Naive thymus-derived CD8-positive, alpha-beta T cell (primary cell): ENCODE measurements at places on chromosomes 3 and 15. TPM values are rescaled to one million over a fixed set of nuclear protein-coding genes. Genes with fewer than 3 reads are reported as not detected.

Gene FBXW12
- total RNA-seq: not detected

Gene DLL4
- total RNA-seq: not detected

Gene PLA2G4B
- total RNA-seq: 64.9 TPM

Gene PEX11A
- total RNA-seq: 3.8 TPM

Gene MYO5C
- total RNA-seq: 0.10 TPM

Gene POLQ
- 0.36 TPM for total RNA-seq

- peaks cover 5% of the 10 kb centered on the region for H3K4me1 ChIP-seq
- no peaks in the 10 kb centered on the region for H3K36me3 ChIP-seq
- H3K4me3 ChIP-seq: no peak overlapping the region
- H3K27ac ChIP-seq: no peak overlapping the region
- DNase-seq: no peak
- H3K27me3 ChIP-seq: peaks cover 81% of the 10 kb centered on the region
Observed at GRCh38 chr3:186097663-186098451, 11.0 kb downstream of the ETV5 start.

GRCh38 chr3:170761103-170761502, 108.9 kb downstream of the RPL22L1 start:
- no peak overlapping the region for H3K27ac ChIP-seq
- no peaks in the 10 kb centered on the region for H3K4me1 ChIP-seq
- H3K27me3 ChIP-seq: peaks cover 1% of the 10 kb centered on the region
- no peaks in the 10 kb centered on the region for H3K36me3 ChIP-seq
- DNase-seq: no peak
- no peak overlapping the region for H3K4me3 ChIP-seq

DNA sequence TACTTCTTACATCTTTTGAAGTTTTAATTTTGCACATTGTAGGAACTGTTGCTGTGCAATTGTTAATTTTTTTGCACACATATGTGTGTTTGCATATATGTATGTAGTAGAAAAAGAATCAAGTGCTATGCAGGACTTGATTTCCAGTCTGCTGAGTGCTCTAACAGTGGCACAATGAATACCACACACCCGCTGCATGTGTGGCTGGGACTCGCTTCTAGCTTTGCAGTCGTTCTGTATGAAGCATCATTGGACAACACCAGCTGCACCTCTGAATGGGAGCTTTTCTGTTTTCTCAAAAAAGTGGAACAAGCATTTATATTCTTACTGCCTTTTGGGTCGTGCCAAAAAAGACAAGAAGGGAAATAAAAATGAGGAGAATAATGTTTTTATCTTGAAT, 564.7 kb downstream of the FOXP1 start:
- H3K27me3 ChIP-seq: no peaks in the 10 kb centered on the region
- H3K4me1 ChIP-seq: peaks cover 52% of the 10 kb centered on the region
- peaks cover 76% of the 10 kb centered on the region for H3K36me3 ChIP-seq
- DNase-seq: no peak

GRCh38 chr3:52695798-52696671, 9.6 kb downstream of the GLT8D1 start:
- no peak for DNase-seq
- no peaks in the 10 kb centered on the region for H3K36me3 ChIP-seq
- no peaks in the 10 kb centered on the region for H3K27me3 ChIP-seq
- H3K4me1 ChIP-seq: peaks cover 8% of the 10 kb centered on the region

- no peaks in the 10 kb centered on the region for H3K4me1 ChIP-seq
- H3K27ac ChIP-seq: no peak overlapping the region
- DNase-seq: no peak
- H3K36me3 ChIP-seq: no peaks in the 10 kb centered on the region
- peaks cover 71% of the 10 kb centered on the region for H3K27me3 ChIP-seq
Observed at GRCh38 chr15:61128896-61129295, 100.2 kb downstream of the RORA start.

DNA sequence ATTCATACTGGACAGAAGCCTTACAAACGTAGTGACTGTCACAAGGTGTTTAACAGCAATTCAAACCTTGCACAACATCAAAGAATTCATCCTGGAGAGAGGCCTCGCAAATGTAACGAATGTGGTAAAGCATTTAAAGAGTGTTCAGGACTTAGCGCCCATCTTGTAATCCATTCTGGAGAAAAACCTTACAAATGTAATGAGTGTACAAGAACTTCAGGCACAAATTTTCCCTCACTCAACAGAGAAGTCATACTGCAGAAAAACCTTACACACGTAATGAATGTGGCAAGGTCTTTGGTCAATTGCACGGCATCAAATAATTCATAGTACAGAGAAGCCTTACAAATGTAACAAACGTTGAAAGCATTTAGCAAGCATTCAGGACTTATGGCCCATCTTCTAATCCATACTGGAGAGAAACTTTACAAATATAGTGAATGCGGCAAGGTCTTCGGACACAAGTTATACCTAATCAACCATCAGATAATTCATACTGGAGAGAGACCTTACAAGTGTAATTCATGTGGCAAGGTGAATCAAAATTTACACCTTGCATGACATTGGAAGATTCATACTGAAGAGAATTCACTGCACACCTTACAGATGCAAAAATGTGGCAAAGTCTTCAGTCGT, 27.5 kb downstream of the SPCS1 start:
- H3K36me3 ChIP-seq: peaks cover 82% of the 10 kb centered on the region
- DNase-seq: no peak
- H3K27me3 ChIP-seq: no peaks in the 10 kb centered on the region
- no peak overlapping the region for H3K27ac ChIP-seq

- DNase-seq: no peak
- peaks cover 43% of the 10 kb centered on the region for H3K36me3 ChIP-seq
- no peaks in the 10 kb centered on the region for H3K27me3 ChIP-seq
Observed at GRCh38 chr15:74657846-74658245, 38.0 kb downstream of the EDC3 start.

DNA sequence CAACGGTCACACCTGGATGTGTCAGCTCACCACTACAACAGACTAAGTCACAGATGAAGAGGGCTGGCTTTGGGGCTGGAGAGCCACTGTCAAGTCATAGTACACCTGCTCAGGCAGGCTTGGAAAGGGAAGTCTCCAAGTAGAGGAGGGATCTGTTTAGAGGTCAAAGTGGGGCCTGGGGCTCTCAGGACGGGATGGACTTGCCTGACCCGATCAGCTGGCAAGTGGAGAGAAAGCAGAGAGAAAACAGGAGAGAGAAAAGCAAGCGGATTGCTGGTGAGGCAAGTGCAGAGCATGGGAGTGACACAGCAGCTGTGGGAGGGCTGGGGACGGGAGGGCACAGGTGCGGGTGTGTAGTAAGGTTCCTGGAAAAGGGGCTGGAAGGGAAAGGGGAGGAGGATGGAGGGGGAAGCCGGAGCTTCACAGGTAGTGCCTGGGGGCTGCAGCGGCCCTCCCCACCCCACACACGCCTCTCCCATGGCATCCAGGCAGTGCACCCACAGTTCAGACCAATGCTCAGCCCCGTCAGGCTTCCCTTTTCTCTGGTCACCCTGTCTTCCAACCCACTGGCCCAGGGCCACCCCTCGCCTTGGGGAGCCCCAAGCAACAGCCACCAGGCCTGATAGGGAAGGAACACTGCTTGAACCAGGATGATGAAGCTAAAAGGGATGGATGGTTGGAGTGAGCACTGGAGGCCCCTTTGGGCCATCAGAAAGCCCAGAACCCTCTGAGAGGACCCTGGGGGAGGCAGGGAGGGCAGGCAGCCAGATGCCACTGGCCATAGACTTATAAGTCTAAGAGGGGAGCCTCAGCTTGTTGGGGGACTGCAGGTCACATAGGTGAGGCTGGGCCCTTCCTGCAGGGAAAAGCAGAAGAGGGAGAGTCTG, 8.5 kb downstream of the RPS17 start:
- H3K27ac ChIP-seq: no peak overlapping the region
- H3K27me3 ChIP-seq: no peaks in the 10 kb centered on the region
- no peak for DNase-seq
- peaks cover 3% of the 10 kb centered on the region for H3K4me1 ChIP-seq
- H3K36me3 ChIP-seq: peaks cover 4% of the 10 kb centered on the region

- no peak for DNase-seq
- no peak overlapping the region for H3K4me3 ChIP-seq
- H3K27ac ChIP-seq: no peak overlapping the region
- no peaks in the 10 kb centered on the region for H3K27me3 ChIP-seq
- H3K4me1 ChIP-seq: no peaks in the 10 kb centered on the region
Observed at GRCh38 chr3:154625756-154626155, 195.8 kb upstream of the GPR149 start.

- no peaks in the 10 kb centered on the region for H3K4me1 ChIP-seq
- no peak for DNase-seq
- no peaks in the 10 kb centered on the region for H3K36me3 ChIP-seq
- H3K27me3 ChIP-seq: peaks cover 31% of the 10 kb centered on the region
- H3K4me3 ChIP-seq: no peak overlapping the region
Observed at GRCh38 chr3:38840987-38841386, 25.0 kb upstream of the SCN10A start.

DNA sequence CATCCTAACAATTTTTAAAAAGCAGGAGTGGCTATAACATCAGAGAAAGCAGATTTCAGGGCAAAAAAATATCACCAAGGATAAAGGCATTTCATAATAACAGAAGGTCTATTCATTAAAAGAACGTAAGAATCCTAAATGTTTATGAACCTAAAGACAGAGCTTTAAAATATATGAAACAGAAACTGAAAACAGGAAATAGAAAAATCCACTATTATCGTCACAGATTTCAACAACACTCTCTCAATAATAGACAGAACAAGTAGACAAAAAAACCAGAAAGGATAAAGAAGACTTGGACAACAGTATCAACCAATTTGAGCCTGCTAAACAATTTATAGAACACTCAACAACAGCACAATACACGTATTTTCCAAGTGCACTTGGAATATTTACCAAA, 71.4 kb downstream of the FBXL22 start:
- peaks cover 47% of the 10 kb centered on the region for H3K4me1 ChIP-seq
- H3K4me3 ChIP-seq: peak overlapping the region; percentile 87
- H3K36me3 ChIP-seq: peaks cover 54% of the 10 kb centered on the region
- no peaks in the 10 kb centered on the region for H3K27me3 ChIP-seq

DNA sequence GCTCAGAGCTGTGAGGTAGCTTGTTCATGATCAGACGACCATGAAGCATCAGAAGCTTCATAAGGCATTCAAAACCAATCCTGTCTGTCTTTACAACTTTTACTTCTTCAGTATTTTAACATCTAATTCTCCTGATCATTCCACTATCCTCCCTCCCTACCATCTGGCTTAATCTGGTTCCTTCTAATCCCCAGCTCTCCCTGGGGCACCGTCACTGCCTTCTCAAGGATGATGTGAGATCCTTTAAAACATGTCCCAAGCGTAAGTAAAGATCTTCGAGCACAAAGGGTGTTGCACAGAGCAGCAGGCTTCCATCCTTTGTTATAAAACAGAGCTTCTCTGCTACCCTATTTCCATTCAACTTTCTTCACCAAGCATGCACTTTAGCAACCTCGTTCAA, 362.7 kb upstream of the ARRDC4 start:
- no peaks in the 10 kb centered on the region for H3K4me1 ChIP-seq
- H3K27me3 ChIP-seq: no peaks in the 10 kb centered on the region
- no peaks in the 10 kb centered on the region for H3K36me3 ChIP-seq
- no peak for DNase-seq
